NCI-H1436 treated with DMSO at 0.1 percent for 48 hours (cell line): ENCODE measurements at places on chromosomes 2 and 18.

DNA sequence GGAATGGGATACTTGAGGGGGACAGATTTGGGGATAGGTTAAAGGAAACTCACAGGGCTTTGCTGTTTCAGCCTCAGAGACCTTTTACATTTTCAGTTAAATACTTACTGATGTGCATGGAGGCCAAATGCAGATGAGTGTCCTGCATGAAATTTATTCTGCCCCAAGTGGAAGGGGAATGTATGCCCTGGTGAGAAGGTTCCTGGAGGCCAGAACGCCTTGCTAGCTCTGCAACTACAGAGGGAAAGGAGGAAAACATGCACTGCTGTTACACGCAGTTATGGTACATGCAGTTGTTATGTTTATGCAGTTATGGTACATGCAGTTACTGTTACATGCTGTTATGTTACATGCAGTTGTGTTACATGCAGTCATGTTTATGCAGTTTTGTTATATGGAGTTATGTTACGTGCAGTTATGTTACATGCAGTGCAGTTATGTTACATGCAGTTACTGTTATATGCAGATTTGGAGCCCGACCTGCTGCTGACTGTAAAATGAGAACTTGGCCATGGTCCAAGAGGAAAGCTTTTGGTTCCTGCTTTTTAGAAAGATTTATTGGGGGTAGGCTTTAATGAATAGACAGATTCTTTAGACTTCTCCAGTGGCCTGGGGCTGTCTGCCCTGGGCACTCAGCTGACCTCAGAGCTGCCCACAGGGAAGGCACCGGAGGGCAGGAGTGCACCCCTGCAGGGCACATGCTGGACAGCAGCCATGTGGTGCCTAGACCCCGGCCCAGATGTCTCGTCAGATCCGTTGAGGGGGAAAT, 84.1 kb downstream of the LDLRAD4 start:
- no peak for DNase-seq

GRCh38 chr18:74277296-74277695, 14.5 kb downstream of the CYB5A start:
- DNase-seq: no peak

DNA sequence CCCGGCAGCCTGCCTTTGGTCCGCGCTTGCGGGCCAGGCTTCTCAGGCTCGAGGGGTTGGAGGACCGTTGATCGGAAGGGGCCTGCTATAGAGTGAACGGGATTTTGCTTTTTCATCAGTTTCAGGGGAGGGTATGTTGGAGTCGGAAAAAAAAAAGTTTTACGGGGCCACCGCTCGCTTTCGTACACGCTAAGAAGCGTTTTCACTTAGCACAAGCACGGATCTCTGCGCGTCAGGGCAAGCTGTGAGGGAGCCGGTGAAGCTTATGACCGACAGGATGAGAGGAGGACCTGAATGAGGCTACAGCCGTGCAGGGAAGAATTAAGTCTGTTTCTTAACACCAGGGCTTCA, 443 bp downstream of the CPSF3 start:
- DNase-seq: no peak

DNA sequence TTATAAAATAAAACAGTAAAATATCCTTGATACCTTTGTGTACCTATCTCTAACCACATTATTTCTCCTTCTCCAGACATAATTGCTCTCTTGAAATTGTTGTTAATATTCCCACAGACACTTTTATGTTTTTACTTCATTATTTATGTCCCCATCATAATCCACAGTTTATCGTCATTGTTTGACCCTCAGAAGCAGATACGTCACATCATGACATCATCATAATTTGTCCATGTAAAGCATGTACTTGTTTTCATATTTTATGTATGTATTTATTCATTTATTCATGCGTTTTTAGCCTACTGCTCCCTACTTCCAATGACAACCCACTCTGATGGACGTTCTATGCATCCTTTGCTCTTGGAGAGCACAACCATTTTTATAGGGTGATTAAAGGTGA, 1406.9 kb upstream of the NXPH2 start:
- DNase-seq: no peak

DNA sequence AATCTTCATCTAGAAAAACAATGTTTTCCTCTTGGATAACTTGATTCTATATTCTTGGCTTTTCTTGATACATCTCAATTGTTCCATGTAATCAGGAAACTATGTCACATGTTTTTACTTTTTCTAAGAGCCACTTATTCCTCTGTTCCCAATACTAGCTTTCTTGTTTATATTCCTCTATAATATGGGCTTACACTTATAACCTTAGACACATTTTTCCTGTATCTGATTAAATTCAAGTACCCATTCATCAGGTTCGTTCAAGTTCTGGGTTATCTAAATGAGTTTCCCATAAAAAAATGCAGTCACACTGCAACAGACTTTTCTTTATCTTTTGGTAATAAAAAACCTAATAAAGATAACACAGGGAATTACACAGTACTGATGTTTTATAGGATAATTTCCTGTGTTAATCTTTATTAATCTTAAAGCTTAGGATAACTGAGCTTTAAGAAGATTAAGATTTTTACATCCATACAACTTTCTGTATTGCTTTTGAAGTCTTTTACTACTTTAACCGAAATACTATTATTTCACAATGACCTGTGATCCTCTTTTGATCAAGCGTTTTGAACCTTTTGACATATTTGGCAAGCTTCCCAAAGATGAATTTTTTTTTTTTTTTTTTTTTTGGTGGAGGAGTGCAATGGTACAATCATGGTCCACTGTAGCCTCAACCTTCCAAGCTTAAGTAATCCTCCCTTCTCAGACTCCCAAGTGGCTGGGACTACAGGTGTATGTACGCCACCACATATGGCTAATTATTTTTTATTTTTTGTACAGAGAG, 44.3 kb upstream of the C2orf66 start:
- no peak for DNase-seq

GRCh38 chr2:168300460-168300859, 53.1 kb upstream of the STK39 start:
- no peak for DNase-seq

DNA sequence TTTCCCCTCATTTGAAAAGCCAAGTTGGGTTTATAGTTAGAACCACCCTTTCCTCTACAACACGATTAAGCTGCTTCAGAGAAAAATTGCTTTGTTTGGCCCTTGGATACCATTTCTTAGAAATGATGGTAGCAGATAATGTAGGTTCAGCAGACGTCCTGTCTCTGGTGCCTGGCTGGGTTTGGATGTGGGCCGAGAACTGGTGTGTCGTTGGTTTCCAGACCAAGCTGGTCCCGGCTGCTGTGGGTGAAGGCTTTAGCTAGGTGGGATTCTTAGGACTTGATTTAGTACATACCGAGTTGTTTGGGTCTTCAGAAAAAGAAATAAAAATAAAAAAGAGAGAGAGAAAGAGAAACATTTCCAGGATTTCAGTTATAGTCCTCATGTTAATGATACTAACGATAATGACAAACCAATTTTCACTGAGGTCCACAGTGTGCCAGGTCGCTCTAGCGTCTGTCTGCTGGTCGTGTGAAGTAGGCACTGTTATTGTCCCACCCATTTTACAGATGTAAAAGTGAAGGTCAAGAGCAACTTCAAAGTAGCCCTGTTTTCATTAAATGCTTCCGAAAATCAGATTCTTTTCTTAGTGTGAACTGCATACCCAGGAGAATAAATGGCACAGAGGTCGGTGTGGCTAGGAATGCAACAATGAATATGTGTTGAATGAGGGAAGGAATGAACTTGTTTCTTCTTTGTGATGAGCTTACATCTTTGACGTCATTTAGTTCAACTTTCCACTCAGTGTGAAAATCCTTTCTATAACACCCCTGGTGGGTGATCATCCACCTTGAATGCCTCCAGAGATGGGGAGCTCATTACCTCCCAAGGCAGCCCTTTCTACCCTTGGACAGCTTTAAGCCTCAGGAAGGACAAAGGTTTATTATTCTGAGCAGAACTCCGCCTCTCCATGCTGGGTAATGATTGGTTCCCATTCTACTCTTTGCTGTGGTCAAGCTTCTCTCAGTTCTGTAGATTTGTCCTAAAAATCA, 115.9 kb downstream of the INHBB start:
- no peak for DNase-seq

GRCh38 chr2:11955314-11955713, 208.9 kb downstream of the LPIN1 start:
- DNase-seq: no peak

- DNase-seq: no peak
These were observed 2.1 kb downstream of the KCNG2 start for GRCh38 chr18:79799619-79800370.
